Neuronal stem cell (in vitro differentiated cells): ENCODE measurements at places on chromosomes 3 and 15.
A peak's percentile ranks its signal among the peaks of the same experiment; 100 is the strongest.

DNA sequence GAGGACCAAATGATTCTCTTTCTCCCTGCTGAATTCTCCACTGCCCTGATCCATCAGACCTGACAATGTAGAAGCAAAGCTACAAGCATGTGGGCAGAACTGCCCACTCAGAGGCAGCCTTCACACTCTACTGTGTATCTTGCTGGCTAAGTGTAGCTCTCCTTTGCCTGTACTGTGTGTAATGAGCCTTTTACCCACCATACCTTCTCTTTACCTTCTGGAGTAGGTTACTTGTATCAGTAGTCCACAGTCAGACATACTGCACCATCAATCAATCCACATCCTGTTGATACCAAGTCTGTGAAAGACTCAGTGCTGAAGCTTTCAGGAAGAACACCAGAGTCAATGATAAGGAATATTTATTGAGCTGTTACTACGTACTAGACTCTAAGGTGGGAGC is 440.7 kb upstream of the ARHGEF26 start:
- DNase-seq, result no peak

GRCh38 chr3:48662753-48663488 is at the start of gene CELSR3:
TSS of gene CELSR3 (minus strand) at chr3:48662886. CDS start at chr3:48662634, 252 bp downstream.
- peak; percentile 90 for DNase-seq

DNA sequence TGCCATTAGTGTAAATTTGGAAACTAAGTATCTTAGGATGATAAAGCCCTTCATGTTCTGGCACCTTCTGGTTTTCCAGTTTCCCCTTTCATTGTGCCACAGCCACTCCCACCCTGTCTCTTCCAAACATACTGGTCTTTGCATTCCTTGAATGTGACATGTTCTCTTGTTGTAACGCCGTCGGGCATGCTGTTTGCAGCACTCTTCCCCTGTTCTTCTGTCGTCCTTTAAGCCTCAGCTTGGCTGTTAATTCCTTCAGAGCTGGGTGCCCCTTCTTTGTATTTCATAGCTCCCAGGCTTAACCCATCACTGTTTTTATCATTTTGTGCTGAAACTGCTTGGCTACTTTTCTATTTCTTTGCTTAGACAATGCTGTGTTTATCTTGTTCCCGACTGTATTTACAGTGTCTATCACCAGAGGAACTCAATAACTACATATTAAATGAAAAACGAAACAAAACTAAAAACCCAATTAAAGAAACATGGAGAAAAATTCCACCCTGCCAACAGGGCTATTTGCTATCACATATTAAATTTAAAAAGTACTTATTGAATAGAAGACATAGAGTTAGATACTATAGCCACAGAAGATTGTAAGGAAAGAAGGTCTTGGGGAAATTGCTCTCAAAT is 95.4 kb upstream of the KCNAB1 start:
- DNase-seq, result no peak

- no peak for DNase-seq
Observed at GRCh38 chr3:162677475-162677874, 1180.9 kb downstream of the OTOL1 start.

DNA sequence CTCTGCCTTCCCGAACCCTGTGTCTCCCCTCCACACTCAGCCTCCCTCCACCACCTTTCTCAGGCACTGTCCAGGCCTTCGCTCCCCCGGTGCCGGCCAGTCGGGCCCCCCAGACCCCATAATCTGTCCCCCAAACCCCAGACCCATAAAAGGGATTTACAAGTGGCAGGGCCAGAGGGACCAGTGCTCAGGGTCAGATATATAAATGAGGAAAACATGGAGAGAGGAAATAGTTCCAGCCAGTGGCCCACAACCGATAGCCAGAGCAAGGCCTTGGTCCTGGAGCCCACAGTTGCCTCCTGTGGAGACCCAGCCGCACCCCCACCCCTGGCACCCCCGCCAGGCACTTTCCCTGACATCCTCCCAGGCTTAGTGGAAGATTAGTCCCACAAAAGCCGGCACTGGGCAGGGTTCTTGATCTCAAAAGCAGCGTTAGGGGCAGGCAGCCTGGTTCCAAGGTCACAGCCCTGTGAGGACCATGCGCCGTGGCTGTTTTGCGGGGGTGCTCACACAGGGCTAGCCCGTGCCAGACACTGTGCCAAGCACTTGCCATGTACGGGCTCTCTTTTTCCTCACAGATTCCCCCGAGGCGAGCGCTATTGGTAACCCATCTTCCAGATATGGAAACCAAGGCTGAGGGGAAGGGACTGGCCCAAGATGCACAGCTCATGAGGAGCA is 1.1 kb upstream of the PLXND1 start:
- DNase-seq, result no peak

GRCh38 chr3:114714237-114714636 is 420.4 kb downstream of the TIGIT start:
- peak; percentile 5 for DNase-seq

GRCh38 chr15:67087507-67088172 is 22.2 kb downstream of the SMAD3 start:
- no peak for DNase-seq

GRCh38 chr3:115523458-115523857 is 99.9 kb upstream of the GAP43 start:
- no peak for DNase-seq

GRCh38 chr3:36733162-36733696 is 31.1 kb downstream of the DCLK3 start:
- DNase-seq, result no peak

- DNase-seq, result peak; percentile 14
Observed at GRCh38 chr3:71859123-71859519, 74.2 kb upstream of the PROK2 start.

- no peak for DNase-seq
Observed at GRCh38 chr3:169237201-169237600, 426.3 kb downstream of the MECOM start.

DNA sequence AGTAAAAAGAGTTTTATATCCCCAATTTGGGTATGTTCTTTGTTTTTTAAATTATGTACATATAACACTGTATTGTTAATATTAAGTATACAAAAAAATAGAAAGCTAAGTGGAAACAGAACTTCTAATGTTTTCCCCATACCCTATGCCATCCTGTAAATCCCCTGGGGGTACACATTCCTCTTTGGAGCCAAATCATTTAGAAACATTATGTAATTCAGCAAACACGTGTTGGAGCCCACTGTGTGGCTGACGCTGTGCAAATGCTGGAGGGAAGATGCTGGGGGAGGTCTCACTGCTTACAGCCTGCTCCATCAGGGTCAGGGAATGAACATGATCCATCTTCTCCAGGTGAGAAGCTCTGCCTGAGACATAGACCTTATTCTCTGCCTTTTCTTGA is 52.8 kb downstream of the CRTC3 start:
- DNase-seq, result no peak

- no peak for DNase-seq
Observed at GRCh38 chr15:65653341-65653740, 31.6 kb downstream of the SLC24A1 start.

GRCh38 chr3:4320096-4320911 is 17.1 kb downstream of the SETMAR start:
- no peak for DNase-seq

DNA sequence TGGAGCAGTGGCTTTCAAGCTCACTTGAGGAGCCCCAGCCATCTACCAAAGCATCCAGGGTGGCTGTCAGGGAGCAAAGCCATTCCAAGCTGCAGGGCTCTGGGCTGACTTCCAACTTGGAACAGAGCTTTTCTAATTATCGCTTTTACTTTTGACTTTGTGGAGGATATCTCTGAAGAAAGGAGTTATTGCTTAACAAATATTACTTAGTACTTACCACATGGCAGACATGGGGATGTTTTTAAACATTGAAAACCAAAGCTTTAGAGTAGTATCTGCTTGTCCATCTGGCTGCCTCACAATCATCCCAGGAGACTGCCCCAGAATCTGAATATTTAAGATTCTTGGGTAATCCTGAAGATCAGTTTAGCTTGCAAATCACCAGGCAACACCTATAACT is 8.9 kb downstream of the TAGLN3 start:
- no peak for DNase-seq
